ENCODE measurements at places on chromosomes 13 and 19. TPM values are rescaled to one million over a fixed set of nuclear protein-coding genes. Genes with fewer than 3 reads are reported as not detected.

ZNF208 gene
- total RNA-seq: 0.05 TPM

NANOS2 gene
- not detected for total RNA-seq

DNA sequence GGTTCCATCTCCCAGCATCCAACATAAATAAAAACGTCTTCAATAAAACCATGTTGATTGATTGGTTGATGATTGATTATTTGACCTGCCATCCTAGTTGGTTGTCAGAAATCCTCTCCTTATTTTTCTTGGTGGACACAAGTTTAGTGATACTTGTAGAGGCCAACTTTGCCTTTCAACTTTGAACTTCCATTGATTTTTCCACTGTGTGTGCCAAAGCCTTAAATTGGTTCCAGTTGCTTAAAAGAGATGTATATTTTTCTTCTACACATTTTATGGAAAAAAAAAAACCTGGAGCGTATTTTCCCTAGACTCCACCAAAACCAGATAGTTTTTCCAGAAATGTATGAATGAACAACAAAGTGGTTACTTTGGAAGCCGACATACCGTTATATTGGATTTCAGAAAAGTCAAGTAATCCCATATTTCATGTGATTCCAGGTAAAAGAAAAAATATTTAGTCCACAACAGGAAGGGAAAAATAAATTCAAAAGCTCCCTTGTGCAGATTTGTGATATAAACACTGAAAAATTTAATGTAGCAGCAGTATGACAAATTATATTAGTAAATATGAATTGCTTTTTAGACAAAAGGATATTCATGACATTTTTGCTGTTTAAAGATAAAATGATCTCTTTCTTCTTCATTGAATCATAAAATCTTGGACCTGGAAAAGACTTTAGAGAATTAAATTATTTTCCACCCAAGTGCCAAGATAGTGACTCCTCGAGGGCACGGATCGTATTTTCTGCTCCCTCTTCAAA is 85.2 kb downstream of the MBNL2 start:
- no peaks in the 10 kb centered on the region for H3K27me3 ChIP-seq
- peak overlapping the region; percentile 13 for H3K4me3 ChIP-seq
- no peak for DNase-seq
- peaks cover 39% of the 10 kb centered on the region for H3K4me1 ChIP-seq
- H3K36me3 ChIP-seq: no peaks in the 10 kb centered on the region

ZNF625 gene
- total RNA-seq: 16.1 TPM

DNA sequence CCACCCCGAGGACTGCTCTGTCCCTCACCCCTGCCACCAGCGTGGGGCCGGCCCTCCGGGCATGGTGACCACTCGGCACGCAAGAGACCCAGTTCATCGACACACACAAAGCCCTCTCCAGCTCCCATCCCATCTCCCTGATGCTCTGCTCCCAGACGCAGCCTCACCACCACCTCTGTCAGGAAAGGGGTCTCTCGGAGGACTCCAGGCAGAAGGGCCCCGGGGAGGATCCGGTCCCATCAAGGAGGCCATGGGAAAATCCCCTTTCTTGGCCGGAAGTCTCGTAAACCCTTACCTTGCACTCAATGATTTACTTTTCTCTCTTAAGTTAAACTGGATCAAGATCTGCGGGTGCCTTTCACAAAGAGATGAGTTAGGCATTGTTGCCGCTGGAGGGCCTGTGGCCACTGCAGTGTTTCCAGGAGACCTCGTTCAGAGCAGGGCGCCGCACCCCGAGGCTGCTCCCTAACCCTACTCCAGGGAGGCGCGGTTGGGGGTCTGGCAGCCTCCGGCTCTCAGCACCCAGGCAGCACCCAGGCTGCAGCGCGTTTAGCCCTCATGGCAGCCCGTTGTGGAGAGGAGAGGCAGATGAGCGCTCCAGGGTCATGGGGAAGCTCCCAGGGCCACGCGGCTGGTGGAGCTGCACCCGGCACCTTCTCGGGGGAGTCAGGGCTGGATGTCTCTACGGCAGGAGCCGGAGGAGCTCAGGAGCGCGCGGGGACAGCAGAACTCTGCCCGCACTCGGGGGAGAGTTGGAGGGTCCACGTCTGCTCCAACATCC is 31.0 kb downstream of the C2CD4C start:
- no peaks in the 10 kb centered on the region for H3K36me3 ChIP-seq
- H3K4me1 ChIP-seq: peaks cover 4% of the 10 kb centered on the region
- no peak overlapping the region for H3K27ac ChIP-seq
- H3K4me3 ChIP-seq: no peak overlapping the region
- peaks cover 2% of the 10 kb centered on the region for H3K27me3 ChIP-seq
- no peak for DNase-seq

GRCh38 chr13:34414616-34415015 is 527.5 kb upstream of the NBEA start:
- no peaks in the 10 kb centered on the region for H3K27me3 ChIP-seq
- no peak overlapping the region for H3K27ac ChIP-seq
- H3K4me3 ChIP-seq: no peak overlapping the region
- no peak for DNase-seq
- no peaks in the 10 kb centered on the region for H3K36me3 ChIP-seq
- H3K4me1 ChIP-seq: no peaks in the 10 kb centered on the region

NR2C2AP gene
- total RNA-seq: 5.1 TPM

GRCh38 chr19:12882589-12882988 is 1.3 kb upstream of the DNASE2 start:
- H3K36me3 ChIP-seq: no peaks in the 10 kb centered on the region
- H3K27me3 ChIP-seq: peaks cover 24% of the 10 kb centered on the region
- H3K4me1 ChIP-seq: no peaks in the 10 kb centered on the region
- H3K4me3 ChIP-seq: no peak overlapping the region
- DNase-seq: no peak

UGGT2 gene
- total RNA-seq: 36.2 TPM
